Hematopoietic multipotent progenitor cell (in vitro differentiated cells): ENCODE measurements at places on chromosomes 12 and 14.

GRCh38 chr12:124487834-124488165 is 79.6 kb downstream of the NCOR2 start:
- no peak for DNase-seq

GRCh38 chr14:100498068-100498467 is 89.1 kb downstream of the BEGAIN start:
- DNase-seq = no peak

GRCh38 chr12:109572506-109572845 is 828 bp downstream of the MMAB start:
- no peak for DNase-seq

DNA sequence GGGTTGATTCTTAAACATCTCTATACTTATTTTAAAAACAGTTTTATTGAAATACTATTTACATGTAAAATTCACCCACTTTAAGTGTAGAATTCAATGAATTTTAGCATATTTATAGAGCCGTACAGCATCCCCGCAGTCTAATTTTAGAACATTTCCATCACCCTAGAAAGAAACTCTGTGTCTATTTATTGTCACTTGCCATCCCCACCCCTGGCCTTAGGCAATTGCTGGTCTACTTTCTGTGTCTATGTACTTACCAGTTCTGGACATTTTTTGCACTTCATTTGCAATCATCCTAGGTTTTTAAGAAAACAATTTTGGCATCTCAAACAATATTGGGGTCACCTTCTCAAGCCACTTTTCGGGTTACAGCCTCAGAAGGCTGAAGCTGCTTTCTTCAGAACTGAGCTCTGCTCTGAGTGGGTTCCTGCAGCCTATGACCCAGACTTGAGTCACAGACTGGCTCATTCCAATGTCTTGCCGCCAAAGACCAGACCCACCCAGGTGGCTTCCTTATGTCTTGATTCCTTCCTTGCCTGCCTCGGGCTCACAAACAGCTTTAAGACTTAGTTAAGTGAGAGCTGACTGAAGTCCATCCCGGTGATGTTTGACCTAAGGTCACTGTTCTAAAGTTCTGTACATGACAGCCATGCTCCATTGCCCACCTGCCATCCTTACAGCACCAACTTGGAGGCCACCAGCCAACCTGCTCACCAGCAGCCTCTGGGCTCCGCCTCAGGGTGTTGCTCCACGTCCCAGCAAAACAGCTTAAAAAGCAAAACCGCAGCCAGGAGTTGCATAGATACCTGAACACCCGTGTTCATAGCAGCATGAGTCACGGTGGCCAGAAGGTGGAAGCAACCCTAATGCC is 131.5 kb downstream of the CHST11 start:
- no peak for DNase-seq

DNA sequence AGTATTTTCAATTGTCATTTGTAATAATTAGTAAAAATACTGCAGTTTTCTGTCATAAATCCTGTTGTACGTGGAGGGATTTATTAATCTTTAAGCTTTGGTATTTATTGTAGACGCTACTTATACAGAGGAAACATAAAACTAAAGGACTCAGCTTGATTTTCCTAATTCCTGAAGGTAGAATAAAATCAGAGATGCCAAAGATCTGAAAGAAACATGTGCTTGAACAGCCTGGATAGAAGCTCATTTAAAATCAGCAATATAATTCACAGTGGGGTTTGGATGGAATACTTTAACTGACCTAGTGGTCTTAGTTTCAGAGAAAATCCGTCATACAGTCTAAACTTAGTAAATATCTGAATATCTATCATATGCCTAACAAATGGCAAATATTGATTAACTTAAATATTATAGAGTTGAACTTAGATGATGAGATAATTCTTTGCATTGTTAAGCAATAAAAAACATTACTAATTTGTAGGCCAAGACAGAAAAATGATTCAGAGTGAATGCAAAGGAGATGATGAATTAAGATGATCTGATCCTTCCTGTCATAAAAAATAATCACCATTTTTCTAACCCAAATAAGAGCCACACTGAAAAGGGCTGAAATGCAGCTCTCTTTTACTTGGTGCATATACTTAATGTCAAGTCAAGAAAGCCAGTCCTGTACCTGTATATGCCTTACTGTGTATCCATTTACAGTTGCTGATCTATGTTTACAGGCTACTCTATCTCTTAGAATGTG is 397.1 kb upstream of the DCN start:
- no peak for DNase-seq

DNA sequence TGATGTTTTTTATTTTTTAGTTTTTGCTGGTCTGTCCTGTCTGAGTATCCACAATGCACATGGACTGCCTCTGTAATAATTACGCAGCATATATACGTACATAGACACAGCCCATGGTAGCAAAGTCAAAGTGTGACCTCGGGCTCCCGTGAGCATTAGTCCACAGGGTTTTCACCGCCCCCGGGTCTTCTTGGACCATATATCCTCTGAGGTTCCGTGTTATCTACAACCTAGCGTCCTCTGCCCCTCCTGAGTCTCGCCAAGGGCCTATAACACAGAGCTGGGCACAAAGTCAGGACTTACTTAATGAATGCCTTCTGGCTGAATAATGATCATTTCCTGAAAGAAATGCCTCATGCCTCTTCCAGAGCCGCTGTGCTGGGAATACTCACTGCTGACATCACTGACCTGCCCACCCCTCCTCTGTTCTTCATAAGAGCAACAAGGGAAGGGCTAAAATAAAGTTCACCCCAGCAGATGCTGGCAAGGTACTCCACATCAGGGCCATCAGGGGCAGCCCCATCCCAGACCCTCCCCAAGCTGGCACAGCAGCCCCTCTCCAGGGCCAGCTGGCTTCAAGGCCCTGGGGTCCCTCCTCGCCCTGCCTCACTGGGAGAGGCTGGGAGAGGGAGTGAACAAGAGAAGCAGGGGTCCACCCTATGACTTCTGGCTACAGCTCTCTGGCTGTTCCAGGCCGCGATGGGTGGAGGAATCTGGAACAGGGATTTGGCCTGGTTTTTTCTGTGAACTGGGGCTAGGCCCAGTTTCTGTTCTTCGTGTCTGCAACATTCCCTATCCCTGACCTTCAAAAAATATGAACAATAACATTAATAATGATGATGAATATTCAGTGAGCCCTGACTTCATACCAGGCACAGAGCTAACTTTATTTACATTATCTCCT is 7.9 kb downstream of the HDAC7 start:
- no peak for DNase-seq

GRCh38 chr12:109685574-109686447 is 27.8 kb upstream of the FAM222A start:
- DNase-seq = no peak

GRCh38 chr14:89214221-89214965 is 202.6 kb downstream of the FOXN3 start:
- DNase-seq = peak; percentile 18

- no peak for DNase-seq
Measured at GRCh38 chr14:97731800-97732199, 934.6 kb downstream of the VRK1 start.

DNA sequence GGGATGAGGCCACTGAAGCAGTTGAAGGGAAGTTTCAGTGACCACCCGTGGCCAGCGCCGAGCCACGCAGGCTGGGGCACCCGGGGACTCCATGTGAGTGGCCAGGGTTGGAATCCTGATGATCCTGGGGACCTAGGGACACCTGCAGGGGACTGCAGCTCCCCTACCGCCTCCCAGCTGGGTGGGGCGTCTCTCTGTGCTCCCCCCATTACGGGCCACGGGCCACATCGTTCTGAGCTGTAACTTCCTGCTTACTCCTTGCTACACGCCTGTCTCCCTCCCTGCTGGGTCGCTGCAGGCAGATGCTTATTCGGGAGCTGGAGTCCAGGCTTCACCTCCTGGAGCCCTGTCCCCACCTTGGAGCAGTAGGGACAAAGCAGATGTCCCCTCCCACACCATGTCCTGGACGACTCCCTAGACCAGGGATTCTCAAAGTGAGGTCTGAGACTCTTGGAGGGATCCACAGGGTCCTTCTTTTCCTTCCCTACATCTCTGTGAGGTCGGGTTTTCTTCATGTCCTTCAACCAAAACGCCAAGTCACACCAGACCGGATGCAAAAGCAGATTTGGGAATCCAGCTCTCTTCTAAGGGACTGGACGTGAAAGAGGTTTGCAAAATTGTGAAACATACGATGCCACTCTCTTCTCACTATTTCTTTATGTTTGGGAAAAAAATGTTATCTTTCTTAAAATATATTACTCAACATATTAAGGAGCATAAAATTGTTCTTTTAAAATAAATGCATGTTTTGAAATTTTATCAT is 85.9 kb upstream of the NCOR2 start:
- no peak for DNase-seq

GRCh38 chr14:73459959-73460358 is 1.6 kb upstream of the NUMB start:
- no peak for DNase-seq

DNA sequence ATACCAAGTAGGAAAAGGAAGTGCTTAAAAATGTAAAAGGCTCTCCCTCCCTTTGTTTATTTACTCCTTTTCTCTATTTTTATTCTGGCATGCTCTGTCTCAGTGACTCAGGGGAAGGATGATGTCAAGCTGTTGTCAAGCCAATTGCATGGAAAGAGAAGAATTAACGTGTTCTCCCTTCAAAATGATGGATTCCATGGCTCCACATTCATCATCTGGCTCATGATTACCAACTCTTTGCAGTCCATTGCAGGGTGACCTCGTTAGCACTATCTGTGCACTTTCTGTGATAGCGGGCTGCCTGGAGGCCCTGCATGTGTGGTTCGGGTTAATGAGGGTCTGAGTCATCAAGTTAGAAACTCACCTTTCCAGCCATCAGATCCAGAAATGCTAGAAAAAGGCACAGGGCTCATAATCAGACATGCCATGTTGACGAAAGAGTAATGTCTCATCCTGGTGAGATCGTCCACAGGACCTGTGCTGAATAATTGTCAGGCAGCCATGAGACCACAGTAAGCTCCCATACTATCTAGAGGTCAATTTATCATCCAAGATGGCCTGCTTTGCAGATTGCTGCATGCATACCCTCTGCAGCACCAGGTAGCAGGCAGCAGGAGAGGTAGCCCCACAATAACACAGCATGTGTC is 79.2 kb upstream of the BTG1 start:
- no peak for DNase-seq

DNA sequence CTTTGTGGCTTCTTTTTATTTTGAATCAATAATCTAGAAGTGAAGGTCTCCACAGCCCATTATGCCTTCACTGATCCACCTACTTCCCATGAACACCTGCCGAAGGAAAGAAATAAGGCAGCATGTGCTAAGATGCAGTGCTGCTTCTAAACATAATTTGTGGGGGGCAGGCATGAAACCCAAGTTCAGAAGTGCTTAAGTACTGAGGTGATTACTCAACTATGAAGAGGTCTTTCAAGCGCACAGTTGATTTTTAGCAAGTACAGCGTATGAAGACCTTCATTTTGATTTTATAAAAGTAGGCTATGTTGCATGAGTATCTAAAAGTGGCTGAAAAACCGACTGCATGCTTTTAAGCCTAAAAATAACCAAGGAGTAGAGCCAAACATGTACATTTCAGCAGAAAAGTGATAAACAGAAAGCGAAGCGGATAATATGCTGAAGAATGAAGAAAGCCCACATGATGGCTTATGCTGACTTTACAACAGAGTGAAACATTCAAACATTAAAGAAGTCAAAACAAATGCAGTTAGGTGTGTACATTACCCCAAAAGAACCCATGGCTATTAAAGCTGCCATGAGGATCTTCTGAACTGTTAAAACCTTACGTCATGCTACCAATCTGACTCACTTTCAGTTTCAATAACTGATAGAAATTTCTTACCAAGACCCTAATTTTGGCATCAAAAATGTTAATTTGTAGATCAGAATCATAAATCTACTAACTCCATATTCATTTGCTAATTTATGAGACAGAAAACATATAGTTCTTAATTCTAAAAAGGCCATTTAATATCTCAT is 29.3 kb downstream of the KICS2 start:
- no peak for DNase-seq

DNA sequence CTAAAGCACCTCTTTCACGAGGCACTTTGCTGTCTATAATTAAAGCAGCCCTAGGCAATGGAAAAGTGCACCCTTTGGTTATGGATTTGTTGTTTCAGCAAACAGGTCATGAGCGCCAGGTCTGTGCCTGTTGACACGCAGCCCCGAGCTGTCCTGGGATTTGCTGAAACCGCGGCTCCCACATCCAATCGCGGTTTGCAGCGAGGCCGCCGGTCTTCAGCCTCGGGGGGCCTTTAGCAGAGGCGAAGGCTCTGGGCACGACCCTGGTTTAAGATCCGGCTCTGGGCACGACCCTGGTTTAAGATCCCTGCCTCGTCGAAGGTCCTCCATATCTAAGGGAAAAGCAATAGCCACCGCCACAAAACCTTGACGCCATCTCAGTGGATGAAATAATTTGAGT is 79.2 kb downstream of the GLT1D1 start:
- DNase-seq = no peak

DNA sequence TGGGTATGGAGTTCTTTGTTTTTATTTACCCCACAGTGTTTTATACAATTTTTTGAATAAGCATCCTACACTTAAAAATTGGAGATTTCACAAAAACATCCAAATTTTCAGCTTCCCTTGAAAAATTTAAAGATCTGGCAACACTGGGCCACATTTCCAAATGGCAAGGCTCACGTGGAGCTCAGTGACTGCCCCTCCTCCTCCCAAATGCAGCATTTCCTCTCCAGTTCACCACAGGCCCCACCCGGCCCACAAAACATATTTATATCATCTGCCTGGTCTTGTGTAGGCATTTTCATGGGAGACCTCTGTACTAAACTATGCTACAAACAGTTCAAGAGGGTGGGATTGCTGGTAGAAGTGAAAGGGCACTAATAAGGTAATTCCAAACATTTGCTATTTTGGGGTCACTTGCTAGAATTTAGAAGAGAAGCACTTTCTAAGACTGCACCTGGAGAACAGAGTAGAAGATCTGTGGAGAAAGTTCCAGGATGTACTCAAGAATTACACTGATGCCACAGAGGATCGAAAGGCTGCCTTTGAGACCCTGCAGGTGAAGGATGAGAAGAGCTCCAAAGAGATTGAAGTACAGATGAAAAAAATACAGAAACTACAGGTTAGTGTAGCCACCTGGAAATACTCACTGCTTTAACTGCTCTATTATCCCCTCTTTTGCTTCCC is 7.3 kb downstream of the FKBP11 start:
- DNase-seq = no peak

DNA sequence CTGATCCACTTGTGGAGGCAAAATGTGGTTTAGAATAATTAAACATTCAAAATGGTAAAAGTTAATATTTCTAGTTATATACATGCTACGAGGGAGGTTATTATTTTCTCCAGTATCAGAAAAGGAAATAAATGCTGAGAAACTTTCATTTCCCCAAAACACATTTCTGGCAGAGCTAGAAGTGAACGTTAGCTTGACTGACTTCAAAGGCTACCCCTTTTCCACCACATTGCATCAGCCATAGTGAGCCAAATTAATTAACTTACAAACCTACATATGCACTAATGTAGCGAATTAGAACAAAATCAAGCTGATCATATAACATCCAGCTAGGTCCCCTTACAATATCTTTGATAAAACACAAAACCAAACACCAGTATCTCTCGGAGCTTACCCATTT is 49.3 kb upstream of the RERGL start:
- no peak for DNase-seq

DNA sequence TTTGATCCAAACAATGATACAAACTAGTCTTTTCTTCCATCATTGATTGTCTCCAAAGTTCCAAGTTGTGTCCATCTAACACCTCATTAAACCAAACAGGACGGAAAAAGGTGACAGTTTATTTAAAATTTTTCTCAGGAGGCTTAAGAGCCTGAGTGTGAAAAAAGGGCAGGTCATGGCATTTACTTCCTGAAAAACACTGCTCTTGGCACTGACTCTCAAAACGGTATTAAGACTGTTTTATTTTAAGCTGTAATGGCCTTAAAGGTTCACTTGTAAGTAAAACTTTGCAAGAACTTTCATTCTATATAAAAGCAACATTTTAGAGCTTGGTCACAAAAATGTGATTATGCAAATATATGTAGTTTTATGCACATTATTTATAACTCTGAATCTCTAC is 222.5 kb downstream of the SLC2A13 start:
- DNase-seq = no peak
